ENCODE measurements at places on chromosomes 4 and X.

DNA sequence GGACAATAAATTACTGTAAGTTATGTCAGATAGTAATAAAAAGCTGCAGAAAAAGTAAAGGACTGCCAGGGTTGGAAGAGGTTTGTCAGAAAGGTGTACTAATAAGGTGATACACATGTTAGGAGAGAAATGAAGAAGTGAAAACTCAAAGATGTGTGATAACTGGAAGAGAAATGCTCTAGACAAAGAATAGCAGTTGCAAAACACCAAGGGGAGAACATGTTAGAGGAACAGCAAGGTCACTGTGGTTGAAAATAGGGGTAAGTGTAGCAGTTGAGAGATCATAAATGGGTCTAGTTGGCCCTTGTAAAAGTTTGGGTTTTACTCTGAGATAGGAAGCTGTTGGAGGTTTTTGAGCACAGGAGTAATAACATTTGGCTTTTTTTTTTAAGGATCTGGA, 46.9 kb downstream of the HSPA4L start:
- no peak for DNase-seq

DNA sequence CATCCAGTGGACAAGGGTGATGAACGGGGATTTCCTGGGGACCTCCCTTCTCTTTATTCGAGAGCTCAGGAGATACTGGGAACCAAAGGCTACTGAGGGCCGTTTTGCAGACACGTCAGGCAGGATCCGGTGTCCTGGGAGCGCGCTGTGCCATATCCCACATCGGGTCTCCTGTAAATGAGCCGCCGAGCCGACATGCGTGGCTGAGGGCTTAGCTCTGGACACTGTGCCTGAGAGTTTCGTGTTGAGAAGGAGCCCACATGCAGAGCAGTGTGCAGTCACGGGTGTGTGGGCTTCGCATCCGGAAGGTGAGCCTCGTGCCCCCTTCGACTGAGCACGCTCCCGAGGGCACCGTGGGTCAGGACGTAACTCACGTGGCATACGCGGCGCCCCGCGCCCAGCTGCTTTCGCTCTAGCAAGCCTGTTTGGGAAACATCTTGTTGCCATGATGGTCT, 28.5 kb upstream of the HGFAC start:
- no peak for DNase-seq

- DNase-seq = no peak
Observed at GRCh38 chr4:95541889-95542607, 6.7 kb downstream of the UNC5C start.

DNA sequence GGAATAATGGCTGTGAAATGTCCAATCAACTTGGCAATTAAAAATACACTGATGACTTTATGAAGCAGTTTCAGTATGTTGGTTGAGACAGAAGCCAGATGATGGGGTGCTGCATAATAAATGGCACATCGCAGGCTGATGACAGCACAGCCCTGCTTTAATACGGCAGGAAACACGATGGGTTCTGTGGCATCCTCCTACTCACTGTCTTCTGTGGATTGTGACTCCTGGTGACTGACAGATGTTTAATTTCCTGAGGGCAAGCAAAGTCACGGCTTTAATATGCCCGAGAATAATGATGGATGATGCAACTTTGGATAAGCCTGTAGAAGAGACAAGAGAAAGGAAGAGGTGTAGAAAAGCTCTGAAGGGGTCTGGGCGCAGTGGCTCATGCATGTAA, 295.4 kb downstream of the TRIML1 start:
- no peak for DNase-seq

DNA sequence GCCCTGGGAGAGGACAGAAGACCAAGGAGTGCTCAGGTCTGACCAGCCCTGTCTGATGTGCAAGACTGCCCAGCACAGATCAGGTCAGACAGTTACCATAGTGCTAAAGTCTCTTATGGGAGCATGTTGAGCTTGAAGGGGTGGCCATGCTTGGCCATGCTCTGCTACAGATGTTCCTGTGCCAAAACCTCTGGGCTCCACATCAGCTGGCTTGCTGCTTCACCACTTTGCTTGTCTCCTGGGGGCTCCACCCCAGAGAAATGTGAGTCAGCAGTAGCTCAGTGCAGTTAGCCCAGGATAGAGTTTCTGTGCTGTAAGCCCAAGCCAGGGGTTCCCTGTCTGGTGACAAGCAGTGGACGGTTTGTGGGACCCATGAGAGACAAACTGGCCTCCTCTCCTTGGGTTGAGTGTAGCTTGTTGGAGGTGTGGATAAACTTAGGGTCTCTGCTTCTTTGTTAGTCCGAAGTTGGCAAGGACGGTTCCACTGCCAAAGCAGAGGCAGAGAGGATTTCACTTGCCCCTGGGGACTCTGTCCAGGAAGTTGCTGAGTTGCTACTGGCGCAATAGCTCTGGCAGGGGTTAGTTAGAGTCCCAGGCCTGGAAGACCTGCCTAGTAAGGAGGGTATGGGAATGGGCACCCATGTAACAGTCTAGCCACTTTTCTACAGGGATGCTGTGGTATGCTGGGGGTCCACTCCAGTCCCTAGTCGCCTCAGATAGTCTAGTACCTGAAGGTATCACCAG, 8.7 kb upstream of the TMSB15C start:
- no peak for DNase-seq
